NCI-H1930 (cell line): ENCODE measurements at places on chromosomes 1 and 21.

- no peak for DNase-seq
Measured at GRCh38 chr1:39698568-39698967, 7.3 kb upstream of the HPCAL4 start.

DNA sequence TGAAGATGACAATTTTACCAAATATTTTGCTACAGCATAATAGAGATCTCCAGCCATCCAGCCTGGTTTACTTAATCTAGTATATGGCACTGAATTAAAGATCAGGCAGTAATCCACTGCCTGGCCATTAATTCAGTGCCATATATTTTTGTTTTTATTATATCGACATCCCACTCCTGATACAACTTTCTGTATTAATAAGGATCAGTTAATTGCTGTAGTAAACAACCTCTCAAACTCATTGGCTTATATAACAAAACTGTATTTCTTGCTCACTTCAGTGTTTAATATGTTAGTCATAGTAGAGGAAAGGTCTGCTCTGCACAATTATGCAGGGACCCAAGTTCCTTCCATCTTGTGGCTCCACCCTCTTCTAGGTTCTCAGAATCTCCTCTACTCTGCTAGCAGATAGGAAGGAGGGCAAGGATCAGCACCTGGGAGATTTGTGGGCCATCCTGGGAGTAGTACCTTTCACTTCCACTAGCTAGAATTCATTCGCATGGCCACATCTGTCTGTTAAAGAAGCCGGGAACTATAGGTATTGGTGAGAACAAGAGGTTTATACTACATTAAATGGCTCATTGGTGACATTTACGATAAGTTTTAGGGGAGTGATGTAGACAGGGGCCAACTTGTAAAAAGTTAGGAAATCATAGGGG lies 3.6 kb upstream of the ZDHHC18 start:
- DNase-seq: no peak

GRCh38 chr1:245325922-245326795 lies 171.4 kb downstream of the KIF26B start:
- no peak for DNase-seq

- peak; percentile 16 for DNase-seq
Measured at GRCh38 chr1:210232511-210233215, at the start of gene SERTAD4. Gene SERTAD4, plus strand, starts transcription at chr1:210232796. Its CDS starts 5,165 bp downstream, at chr1:210237961.

GRCh38 chr1:38815903-38816627 lies 43.5 kb downstream of the RRAGC start:
- DNase-seq: no peak

DNA sequence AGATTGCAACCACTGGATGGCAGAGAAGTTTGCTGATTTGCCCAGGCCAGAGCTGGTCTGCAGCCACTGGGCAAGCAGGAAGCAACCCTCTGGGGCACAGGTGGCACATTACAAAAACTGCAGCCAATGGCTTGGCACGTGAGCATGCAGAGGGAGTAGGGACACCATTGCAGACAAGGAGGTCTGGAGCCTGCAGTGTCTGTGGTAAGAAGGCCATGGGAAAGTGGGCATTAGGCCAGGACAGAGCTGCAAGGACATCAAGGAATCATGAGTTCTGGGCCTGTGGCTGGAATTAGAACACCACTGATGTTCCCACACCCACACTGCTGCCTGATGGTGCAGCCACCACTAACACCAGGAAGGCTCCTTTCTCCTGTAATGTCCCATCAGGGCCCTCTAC lies 113.0 kb downstream of the TSEN15 start:
- DNase-seq: no peak

- DNase-seq: peak; percentile 76
Measured at GRCh38 chr1:54542120-54542961, 5.7 kb upstream of the ACOT11 start.

DNA sequence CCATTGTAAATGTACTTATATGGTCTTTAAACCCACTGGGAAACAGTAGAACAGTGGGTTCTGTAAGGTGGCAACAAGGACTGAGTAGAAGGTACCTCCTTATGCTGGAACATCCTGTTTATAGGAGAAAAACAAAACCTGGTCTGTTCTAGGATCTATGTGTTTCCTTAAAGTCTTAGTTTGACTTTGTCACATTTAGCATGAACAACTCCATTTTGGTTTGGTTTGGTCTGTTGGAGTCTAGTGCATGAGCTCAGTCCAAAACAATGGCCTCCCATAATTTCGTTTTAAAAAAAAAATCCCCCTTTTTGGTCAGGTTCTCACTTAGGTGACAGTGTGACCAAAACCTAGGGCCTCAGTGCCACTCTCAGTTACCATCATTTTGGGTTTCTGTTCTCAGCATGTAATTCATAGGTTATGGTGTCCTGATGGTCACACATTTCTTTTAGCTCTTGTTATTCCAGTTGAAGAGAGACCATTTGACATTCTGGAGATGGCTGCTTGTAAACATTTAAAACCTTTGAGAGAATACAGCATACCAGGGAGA lies 66.4 kb upstream of the IL12RB2 start:
- no peak for DNase-seq

DNA sequence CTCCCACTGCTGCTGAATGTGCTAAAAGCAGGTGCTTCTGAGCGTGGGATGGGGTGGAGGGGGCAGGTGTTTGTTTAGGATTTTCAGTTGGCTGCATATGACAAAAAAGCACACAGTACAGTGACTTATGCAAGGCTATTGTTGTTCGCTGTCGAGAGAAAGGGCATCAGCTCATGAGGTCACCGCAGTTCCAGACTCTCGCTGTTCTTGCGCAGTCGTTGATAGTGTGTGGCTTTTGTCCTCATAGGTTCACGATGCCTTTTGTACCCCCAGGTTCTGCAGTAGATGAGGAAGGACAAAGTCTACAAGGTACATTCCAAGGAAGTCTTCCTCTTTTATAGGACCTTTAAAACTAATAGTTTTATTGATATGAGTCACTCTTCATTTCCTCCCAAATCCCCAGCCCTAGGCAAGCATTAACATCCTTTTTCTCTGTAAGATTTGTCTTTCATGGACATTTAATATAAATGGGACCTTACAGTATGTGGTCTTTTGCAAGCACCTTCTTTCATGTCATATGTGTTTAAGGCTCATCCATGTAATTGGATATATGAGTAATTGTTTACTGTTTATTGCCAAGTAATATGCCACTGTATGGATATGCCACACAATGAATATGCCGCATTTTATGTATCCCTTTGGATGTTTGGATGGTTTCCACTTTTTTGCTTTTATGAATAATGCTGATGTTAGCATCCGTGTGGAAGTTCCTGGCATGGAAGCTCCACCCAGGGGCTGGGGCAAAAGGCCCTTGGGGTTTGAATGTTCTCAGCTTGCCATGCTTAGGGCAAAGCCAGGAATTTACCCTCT lies 14.5 kb upstream of the NLRP3 start:
- no peak for DNase-seq

DNA sequence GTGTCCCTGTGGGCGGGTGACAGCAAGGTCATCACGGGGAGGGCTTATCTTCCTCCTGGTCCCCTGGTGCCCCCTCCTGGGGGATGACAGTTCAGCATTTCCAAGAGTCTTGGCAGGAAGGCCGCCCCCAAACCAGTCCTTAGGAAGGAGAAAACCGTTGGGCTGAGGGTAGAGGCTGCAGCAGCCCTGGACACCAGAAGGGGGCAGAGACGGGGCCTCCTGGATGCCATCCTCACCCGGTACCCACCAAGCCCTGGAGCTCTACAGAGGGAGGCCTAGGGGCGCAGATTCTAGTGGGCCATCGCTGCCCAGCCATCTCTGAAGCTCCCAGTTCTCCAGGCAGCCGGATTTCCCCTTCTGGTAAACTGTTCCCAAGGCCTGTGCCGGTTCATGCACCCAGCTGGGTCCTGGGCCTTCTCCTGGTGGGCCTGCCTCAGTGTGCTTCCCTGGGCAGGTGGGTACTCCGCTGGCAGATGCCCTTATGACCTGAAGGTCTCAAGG lies 14.8 kb upstream of the ZNF669 start:
- DNase-seq: peak; percentile 40

- peak; percentile 76 for DNase-seq
Measured at GRCh38 chr1:160085686-160086455, 4.5 kb downstream of the KCNJ9 start.

GRCh38 chr1:109283748-109284600 lies 1.0 kb upstream of the PSRC1 start:
- no peak for DNase-seq

- DNase-seq: no peak
Measured at GRCh38 chr1:36708587-36708986, 225.9 kb upstream of the CSF3R start.

GRCh38 chr1:54854381-54855020 lies 32.5 kb downstream of the DHCR24 start:
- DNase-seq: no peak

DNA sequence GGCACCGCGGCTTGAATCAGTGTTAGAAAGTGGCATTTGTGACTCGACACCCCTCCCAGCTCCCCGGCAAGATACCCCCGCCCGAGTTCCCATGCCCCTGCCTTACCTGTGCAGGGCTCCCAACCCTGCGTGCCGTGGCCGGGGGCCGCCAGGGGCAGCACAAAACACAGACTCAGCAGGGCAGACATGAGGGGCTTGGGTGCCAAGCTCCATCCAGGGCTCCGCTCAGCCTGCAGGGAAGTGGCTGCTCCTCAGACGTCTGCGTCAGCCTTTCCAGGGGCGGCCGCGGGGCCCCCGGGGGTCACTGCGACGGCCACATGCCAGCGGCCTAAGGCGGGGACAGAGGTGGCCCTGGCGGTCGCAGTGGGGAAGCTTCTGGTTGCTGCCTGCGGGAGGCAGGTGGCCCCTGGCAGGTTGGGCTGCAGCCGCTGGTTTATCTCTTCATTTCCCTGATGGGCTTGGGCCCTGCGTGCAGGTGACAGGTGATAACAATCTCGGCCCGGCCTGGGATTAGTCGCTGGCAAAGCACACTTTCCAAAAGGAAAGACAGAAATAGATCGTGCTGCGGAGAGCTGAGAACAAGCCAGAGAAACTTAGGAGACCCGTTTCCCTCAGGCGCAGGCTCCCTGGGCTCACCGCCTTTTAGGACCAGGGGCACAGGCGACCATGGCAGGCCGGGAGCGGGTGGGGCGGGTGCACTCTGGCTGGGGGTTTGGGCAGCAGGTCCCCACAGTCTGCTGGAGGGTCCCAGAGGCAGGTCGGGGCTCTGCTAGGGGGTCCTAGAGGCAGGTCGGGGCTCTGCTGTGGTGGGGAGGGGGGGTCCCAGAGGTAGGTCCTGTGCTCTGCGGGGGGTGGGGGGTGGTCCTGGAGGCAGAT lies at the start of gene TSPEAR:
Gene TSPEAR (minus strand): TSS at position 246 of the 876 bp plus-strand sequence. CDS start 58 bp downstream, at position 188.
- no peak for DNase-seq

GRCh38 chr1:59071876-59072582 lies 224.9 kb upstream of the FGGY start:
- DNase-seq: no peak

- DNase-seq: no peak
Measured at GRCh38 chr1:46549697-46550681, 1.5 kb downstream of the KNCN start.

DNA sequence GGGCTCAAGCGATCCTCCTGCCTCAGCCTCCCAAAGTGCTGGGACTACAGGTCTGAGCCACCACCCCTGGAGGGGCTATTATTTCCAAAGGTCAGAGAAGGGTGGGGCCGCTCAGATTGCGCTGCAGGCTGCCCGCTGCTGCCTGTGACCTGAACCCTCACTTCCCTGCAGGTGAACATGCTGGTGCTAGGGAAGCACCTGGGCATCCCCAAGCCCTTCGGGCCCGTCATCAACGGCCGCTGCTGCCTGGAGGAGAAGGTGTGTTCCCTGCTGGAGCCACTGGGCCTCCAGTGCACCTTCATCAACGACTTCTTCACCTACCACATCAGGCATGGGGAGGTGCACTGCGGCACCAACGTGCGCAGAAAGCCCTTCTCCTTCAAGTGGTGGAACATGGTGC lies 8.6 kb upstream of the PADI6 start:
- DNase-seq: no peak

- no peak for DNase-seq
Measured at GRCh38 chr1:209648931-209649776, 3.1 kb downstream of the LAMB3 start.

- DNase-seq: no peak
Measured at GRCh38 chr21:39105341-39105765, 77.9 kb downstream of the PSMG1 start.

DNA sequence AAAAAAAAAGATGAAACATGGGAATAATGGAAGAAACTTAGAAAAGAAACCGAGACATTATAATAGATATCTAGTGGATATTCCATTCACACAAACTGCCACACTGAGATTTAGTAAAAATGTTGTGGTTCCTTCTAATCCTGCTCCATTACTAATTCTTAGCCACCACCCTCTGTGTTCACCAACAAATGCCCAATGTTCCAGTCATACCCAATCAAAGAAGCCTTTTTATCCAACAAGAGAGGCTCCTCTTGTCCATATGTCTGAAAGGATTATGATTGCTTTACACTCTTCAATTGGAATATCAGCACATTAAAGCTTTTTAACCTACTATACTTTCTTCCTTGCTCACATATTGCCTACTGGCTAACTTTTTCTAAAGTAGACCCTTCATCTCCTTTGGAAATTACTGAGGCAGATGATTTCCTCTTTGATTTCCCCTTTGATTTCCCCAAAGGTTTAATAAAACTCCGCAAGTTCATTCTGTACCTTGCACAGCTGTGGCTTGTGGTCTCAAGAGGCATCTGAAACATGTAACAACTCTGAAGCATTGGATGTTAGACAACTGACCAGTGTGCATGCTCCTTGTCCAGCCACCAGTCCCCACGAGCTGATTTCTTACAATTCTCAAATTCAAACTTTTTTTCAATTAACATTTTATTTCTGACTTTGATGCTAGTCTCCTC lies 305.6 kb upstream of the LYPLAL1 start:
- DNase-seq: no peak

- no peak for DNase-seq
Measured at GRCh38 chr1:74392186-74392585, 120.2 kb downstream of the LRRC53 start.

- no peak for DNase-seq
Measured at GRCh38 chr1:235929216-235929615, 62.5 kb upstream of the LYST start.

DNA sequence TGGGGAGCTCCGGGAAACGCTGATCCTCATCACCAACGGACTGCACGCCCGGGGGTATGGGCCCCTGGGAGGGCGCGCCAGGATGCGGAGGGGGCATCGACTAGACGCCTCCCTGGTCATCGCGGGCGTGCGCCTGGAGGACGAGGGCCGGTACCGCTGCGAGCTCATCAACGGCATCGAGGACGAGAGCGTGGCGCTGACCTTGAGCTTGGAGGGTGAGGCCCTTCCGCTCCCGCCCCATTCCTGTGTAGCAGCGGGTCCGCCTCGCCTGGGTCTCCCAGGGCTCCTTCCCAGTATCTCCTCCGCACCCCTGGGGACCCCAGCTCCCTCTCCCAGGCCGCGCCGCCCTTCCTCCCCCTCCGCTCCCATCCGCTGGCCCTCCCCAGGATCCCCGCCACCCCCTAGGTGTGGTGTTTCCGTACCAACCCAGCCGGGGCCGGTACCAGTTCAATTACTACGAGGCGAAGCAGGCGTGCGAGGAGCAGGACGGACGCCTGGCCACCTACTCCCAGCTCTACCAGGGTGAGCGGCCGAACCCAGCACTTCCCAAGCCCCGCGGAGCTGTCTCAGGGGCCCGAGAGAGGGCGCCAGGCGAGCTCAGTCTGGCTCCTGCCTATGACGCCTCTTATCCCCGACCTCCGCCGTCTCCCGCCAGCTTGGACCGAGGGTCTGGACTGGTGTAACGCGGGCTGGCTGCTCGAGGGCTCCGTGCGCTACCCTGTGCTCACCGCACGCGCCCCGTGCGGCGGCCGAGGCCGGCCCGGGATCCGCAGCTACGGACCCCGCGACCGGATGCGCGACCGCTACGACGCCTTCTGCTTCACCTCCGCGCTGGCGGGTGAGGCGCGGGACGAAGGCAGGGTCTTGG lies 5.0 kb downstream of the HAPLN2 start:
- peak; percentile 86 for DNase-seq
